Activated CD8-positive, alpha-beta T cell treated with anti-CD3 and anti-CD28 coated beads, Interleukin-2, amount 10 ng/mL, durations not matched to agents 7 days and 5 days (primary cell): ENCODE measurements at places on chromosomes 7 and 10. TPM values are rescaled to one million over a fixed set of nuclear protein-coding genes. Genes with fewer than 3 reads are reported as not detected.
A peak's percentile ranks its signal among the peaks of the same experiment; 100 is the strongest.

Gene TMEM184A
- total RNA-seq, result not detected

DNA sequence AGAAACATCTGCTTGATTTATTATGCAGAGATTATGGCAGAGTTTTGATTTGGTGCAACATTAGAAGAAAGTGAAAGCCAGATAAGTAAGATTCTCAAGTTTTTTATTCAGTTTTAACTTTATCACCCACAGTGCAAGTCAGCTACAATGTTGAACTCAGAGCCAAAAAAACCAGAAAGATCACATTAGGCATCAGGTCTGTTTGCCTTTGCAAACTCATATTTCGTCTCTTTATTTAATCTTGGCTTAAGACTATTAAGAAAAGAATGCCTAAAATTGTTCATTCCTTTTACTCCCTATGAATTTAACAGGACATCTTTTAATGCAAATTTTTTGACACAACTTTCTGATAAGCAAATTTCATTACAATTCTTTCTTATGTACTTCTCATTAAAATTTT, 76.0 kb upstream of the TMEM26 start:
- H3K27ac ChIP-seq, result no peak overlapping the region
- H3K4me1 ChIP-seq, result no peaks in the 10 kb centered on the region
- H3K36me3 ChIP-seq, result no peaks in the 10 kb centered on the region
- DNase-seq, result no peak
- H3K4me3 ChIP-seq, result no peak overlapping the region

- H3K27me3 ChIP-seq, result no peaks in the 10 kb centered on the region
- no peak overlapping the region for H3K4me3 ChIP-seq
Measured at GRCh38 chr7:55467047-55467593, 102.0 kb downstream of the LANCL2 start.

GRCh38 chr10:44978570-44979280, at the start of gene DEPP1:
DEPP1 (minus strand) TSS chr10:44978809; CDS start chr10:44978030, 779 bp downstream.
- DNase-seq, result no peak
- H3K4me1 ChIP-seq, result peaks cover 25% of the 10 kb centered on the region
- H3K36me3 ChIP-seq, result no peaks in the 10 kb centered on the region
- no peak within 1 kb of the TSS for H3K27ac ChIP-seq
- no peak within 1 kb of the TSS for H3K4me3 ChIP-seq
- no peaks in the 10 kb centered on the region for H3K27me3 ChIP-seq

DNA sequence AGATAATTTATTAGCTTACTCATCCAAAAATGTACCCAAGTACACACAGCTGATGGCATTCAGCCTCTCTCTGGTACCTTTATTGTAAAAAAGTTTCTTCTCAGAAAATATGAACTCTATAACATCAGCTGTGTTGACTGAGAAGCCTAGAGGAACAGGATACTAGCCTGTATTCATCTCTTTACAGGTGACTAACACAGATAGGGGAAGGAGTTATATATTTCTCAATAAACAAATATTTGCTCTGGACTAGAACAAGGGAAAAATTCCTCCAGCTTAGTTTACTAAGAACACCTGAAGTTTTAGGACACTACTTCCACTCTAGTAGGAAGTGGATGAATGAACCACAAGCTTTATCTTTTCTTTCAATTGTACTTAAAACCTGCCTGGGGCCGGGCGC, 67.8 kb downstream of the ZNF248 start:
- H3K36me3 ChIP-seq, result no peaks in the 10 kb centered on the region
- no peaks in the 10 kb centered on the region for H3K27me3 ChIP-seq
- H3K4me1 ChIP-seq, result no peaks in the 10 kb centered on the region
- H3K4me3 ChIP-seq, result no peak overlapping the region
- no peak overlapping the region for H3K27ac ChIP-seq

- H3K27me3 ChIP-seq, result no peaks in the 10 kb centered on the region
- no peaks in the 10 kb centered on the region for H3K4me1 ChIP-seq
- H3K4me3 ChIP-seq, result no peak overlapping the region
- peak; percentile 48 for DNase-seq
Measured at GRCh38 chr10:120423431-120424197, 33.4 kb upstream of the PLPP4 start.

GRCh38 chr7:51255536-51256208, 60.9 kb downstream of the COBL start:
- no peak overlapping the region for H3K27ac ChIP-seq
- no peak for DNase-seq
- H3K27me3 ChIP-seq, result peaks cover 4% of the 10 kb centered on the region
- H3K36me3 ChIP-seq, result no peaks in the 10 kb centered on the region
- no peaks in the 10 kb centered on the region for H3K4me1 ChIP-seq
- H3K4me3 ChIP-seq, result no peak overlapping the region

Gene TBATA
- total RNA-seq, result not detected
